Astrocyte of the spinal cord (primary cell): ENCODE measurements at places on chromosomes 2 and 18.
A peak's percentile ranks its signal among the peaks of the same experiment; 100 is the strongest.

DNA sequence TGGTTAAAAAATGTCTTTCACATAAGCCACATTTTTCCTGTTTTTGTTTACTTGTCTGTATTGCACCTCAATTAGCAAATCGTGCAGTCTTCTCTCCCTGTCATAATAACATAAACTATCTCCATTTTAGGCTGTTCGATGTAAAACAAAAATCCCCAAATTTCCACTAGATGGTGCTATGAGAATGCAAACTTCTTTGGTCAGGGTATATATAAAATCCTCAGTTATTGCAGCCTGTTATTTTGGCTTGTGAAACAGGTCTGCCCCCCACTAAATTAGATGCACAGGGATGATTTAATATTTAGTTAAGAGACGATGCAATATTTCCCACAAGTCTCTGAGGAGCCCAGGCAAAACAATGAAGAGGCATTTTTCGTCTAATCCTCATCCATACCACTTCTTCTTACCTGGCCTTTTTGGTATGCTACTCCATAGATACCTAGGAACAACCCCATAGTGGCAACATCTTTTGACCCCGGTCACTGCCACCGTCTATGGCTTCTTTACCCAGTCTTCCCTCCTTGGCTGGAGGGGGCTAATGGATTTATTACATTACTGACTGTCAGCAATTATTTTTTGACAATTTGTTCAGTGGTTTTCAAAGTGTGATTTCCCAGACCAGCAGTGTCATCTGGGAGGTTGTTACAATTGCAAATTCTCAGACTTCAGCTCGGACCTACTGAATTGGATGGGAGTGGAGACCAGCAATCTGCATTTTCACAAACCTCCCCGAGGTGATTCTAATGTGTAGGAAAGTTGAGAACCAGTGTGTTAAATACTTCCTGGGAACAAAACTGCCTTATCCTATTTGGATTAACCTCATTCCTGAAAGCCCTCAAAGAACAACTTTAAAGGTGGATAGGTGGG is 117.4 kb upstream of the CWC22 start:
- peak; percentile 71 for DNase-seq

GRCh38 chr2:127566576-127566975 is 31.1 kb downstream of the MYO7B start:
- no peak for DNase-seq

- DNase-seq: no peak
Measured at GRCh38 chr18:3830604-3831003, 380.6 kb downstream of the TGIF1 start.

- peak; percentile 89 for DNase-seq
Measured at GRCh38 chr2:46334389-46335271, 37.4 kb downstream of the EPAS1 start.

- DNase-seq: no peak
Measured at GRCh38 chr2:142681952-142682351, 195.5 kb upstream of the KYNU start.

DNA sequence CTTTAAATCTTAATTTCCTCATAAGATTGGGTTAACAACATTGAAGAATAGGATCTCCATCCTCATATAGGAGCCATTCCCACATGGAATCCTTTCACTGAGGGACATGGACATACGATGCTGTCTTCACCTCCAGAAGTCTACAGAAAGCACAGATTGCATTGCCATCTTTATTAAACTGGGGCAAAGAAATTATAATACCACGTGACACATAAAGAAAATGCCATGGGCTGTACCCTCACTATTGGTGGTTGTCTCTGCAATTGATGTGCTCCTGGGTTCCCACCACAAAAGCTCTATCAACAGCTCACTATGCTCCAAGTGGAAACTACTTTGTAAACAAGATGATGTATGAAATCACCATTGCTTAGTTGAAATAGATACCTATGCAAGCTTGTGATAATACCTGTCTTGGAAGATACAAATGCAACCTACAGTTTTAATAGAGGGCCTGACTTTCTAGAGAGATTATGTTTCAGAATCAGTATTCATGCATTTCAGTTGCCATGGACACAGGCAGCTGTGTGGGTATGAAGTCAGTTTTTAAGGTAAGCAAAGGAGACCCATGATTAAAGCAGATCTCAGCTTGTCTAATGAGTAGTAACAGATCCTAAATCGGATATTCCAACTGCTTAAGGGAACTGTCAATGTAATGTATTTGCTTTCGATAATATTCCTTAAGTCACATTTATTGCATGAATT is 337.0 kb downstream of the RAD51AP2 start:
- no peak for DNase-seq

DNA sequence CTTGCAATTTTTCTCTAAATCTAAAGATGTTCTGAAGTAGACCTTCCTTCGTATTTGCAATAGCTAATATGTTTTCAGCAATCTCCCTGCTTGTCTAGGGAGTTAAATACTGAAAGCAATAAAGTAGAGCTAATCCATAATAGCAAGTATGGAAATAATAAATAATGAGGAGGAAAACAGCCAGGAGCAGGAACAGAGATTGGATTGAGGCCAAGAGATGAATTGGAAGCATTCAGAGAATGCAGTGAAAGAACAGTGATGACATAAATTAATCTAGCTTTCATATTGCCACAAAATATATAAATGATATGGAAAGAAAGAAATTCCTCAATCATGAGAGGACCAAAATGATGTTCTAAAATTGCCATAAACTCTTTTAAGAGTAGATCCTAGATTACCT is 679.7 kb downstream of the METTL4 start:
- DNase-seq: no peak

GRCh38 chr2:217160103-217160743 is 300.4 kb upstream of the TNP1 start:
- DNase-seq: peak; percentile 49

DNA sequence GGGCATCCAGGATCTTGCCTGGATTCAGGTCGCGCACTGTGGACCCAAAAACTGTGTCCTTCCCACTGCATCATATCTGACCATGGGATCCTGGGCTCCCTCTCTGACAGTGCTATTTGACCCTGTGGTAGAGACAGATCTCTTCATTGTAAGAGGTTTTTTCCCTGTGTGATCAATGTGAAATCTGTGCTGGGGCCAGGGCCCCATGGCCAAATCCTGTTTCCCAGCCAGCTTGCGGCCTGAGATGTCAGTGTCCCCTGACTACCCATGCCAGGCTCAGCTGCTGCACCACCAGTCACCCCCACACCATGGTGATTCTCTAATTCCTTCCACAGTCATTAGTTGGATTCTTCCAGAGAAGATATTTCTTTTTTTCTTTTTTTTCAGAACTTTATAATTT is 3.5 kb downstream of the PRLH start:
- no peak for DNase-seq
